ENCODE measurements at places on chromosomes 5 and 9. TPM values are rescaled to one million over a fixed set of nuclear protein-coding genes. Genes with fewer than 3 reads are reported as not detected.

SLC27A6 gene
- total RNA-seq, result not detected

- DNase-seq, result no peak
Observed at GRCh38 chr9:89495824-89496560, 1.9 kb downstream of the SEMA4D start.

- DNase-seq, result peak; percentile 20
Observed at GRCh38 chr5:139138809-139139208, 59.4 kb downstream of the SIL1 start.

- no peak for DNase-seq
Observed at GRCh38 chr5:118888556-118888955, 99.8 kb downstream of the DTWD2 start.

- DNase-seq, result no peak
Observed at GRCh38 chr5:759781-760362, 24.7 kb downstream of the ZDHHC11B start.

GRCh38 chr9:27412963-27413362, 111.1 kb upstream of the IFNK start:
- DNase-seq, result no peak

DNA sequence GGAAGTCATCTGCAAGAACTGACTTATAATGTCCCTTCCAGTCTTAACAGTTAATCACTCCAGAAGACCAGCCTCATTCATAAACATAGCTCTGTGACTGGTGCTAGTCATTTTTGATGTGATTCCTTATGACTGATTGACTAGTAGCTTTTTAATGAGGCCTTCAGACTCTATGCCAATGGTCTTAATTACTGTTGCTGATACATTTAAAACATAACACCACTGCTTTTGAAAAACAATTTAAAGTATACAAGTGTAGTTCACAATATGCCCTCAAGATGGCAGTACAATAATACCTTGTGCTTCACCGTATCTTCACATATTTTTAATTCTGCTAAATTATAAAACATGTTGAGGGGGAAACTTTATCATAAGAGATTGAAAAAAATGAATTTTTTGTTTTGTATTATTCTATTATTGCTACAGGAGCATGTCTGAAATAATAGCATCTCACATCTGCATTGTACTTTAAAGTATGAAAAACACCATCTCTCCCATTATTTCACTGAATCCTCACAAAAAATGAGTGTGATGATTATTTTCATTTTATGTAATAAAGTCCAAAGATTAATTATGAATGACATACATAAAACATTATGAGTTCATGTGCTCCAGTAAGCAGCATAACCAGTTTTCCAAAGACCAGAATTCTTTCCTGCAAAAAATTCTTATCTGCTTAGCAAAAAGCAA, 55.2 kb upstream of the SHISAL2B start:
- peak; percentile 11 for DNase-seq

DNA sequence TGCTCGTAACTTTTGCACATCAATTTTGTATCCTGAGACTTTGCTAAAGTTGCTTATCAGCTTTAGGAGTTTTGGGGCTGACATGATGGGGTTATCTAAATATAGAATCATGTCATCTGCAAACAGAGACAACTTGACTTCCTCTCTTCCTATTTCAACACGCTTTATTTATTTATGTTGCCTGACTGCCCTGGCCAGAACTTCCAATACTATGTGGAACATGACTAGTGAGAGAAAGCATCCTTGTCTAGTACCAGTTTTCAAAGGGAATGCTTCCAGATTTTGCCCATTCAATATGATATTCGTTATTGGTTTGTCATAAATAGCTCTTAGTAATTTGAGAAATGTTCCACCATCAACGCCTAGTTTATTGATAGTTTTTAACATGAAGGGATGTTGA, 65.4 kb upstream of the CDH12 start:
- no peak for DNase-seq

GRCh38 chr5:125190232-125191087, 444.0 kb upstream of the ZNF608 start:
- peak; percentile 25 for DNase-seq

All from HFFc6 (cell line).